ENCODE measurements at places on chromosomes 12 and 14.

DNA sequence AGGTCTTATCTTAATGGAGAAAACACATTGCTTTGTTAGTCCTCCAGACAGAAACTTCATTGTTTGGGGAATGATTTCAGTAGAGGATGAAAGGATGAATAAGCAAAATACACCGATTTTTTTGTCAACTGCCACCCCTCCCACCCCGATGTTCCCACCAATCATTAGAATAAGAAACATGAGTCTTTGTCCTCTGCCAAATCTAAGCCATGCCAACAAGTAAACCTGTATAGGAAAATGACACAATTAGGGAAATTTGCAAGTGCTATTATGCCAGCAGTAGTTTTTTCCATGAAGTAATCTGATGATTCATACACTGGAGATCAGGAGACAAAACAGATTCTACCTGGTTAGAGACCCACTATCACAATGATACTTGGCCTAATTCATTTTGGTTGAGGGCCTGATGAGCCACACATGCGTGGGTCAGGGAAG is 35.9 kb downstream of the FLRT2 start:
- DNase-seq = no peak

DNA sequence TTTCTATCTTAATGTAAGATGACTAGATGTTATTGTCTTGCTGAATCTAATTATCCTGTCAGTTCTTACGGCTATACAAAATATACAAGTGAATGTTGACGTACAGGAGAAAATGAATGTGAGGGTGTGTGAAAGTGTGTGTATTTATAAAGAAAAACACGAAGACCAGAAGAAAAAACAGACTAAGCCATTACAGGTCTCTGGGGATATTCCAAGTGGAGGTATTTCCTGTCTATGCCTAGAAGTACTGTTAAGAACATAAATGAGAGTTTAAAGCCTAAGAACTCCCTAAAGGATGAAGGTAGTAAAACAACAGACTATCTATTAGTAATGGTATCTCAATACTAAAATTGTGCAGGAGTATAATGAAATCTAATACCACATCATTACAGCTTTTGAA is 7.6 kb downstream of the MDM1 start:
- DNase-seq = no peak

GRCh38 chr14:81269100-81269978 is 48.6 kb upstream of the GTF2A1 start:
- no peak for DNase-seq

GRCh38 chr12:15669256-15669948 is 119.8 kb downstream of the EPS8 start:
- no peak for DNase-seq

DNA sequence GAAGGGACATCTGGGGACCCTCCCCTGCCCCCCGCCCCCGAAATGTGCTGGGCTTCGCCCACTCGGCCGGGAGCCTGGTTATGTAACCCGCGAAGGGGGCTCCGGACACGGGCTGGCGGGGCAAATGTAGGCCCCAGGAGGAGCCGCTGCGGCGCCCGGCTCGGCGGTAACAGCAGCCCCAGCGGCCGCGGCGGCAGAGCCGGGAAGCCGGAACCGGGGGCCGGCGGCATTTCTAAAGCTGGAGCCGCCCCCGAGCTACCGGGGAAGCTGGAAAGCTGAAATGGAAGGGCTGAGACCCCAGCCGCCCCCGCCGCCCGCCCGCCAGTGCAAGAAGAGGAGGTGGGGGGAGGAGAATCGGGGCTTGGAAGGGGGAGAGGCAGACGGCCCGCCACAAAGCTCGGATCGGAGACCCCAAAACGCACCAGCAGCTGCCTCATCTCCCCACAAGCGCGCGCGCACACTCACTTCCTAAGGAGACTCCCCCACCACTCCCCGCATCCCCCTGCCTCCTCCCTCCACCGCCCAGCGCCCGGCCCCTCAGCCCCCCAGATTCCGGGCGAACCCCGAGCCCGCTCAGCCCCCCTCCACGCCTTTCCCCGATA is 1.5 kb downstream of the KDM2B start:
- no peak for DNase-seq

DNA sequence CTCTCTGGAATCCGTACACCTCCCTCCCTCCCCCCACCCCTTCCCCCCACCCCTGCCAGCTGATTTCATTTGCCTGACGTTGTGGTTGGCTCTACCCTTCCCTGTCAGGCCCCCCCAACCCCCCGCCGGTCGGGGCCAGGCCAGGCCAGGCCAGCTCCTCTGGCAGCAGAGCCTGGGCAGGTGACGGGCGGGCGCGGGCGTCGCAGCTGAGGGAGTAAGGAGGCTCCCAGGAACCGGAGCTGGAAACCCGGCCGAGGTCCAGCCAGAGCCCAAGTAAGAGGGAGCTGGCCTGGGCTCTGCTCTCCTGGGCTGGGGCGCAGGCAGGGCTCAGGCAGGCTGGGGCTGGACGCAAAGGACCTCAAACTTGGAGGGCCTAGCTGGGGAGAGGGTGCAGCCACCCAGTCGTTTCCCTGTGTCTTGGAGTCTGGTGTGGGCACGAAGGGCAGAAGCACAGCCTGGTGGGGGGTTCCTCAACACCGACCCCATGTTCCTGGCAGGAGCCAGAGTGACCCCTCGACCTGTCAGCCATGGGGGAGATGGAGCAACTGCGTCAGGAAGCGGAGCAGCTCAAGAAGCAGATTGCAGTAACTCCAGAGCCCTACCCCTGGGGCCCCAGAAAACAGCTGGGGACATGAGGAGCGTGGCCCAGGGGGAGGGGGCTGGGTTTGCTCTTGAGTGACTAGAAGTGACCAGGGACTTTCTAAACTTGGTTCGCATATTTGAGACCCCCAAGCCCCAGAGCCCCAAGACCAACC is at the start of gene GNB3:
Gene GNB3 (plus strand): TSS at position 165 of the 755 bp plus-strand sequence. CDS start 363 bp downstream, at position 528.
- no peak for DNase-seq

DNA sequence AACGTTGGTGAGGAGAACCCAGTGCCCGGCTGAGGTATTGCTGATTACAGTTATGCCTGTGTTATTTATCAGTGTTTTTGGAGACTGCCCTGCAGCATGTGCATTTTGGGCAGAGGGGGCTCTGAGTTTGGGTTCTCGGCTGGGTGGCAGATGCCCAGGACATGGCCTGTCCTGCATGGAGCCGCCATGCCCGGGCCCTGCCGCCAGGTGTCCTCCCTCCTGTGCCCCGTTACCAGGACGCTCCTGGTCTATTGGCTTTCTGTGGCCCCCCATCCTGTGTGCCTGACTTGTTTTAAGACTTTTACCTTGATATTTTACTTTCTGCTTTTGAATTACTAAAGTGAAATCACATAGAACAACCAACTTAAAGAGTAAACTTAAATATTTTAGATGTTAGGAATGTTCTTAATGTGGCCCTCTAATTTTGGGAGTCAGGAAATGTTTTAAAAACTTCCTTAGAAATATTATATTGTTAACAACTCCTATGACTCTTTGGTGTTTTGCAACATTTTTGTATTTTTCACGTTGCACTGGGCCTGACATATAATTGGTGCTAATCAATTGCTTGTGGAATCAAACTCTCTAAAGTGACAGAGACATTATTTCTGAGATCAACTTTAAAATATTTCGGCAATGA is 51.8 kb downstream of the PRIMA1 start:
- DNase-seq = no peak

GRCh38 chr12:50351120-50352043 is 45.0 kb downstream of the FAM186A start:
- DNase-seq = no peak

GRCh38 chr12:21819678-21820077 is 45.2 kb upstream of the KCNJ8 start:
- DNase-seq = no peak

GRCh38 chr14:37591311-37591940 is 3.6 kb downstream of the FOXA1 start:
- no peak for DNase-seq

GRCh38 chr12:78402366-78403134 is 462.0 kb upstream of the SYT1 start:
- DNase-seq = no peak

DNA sequence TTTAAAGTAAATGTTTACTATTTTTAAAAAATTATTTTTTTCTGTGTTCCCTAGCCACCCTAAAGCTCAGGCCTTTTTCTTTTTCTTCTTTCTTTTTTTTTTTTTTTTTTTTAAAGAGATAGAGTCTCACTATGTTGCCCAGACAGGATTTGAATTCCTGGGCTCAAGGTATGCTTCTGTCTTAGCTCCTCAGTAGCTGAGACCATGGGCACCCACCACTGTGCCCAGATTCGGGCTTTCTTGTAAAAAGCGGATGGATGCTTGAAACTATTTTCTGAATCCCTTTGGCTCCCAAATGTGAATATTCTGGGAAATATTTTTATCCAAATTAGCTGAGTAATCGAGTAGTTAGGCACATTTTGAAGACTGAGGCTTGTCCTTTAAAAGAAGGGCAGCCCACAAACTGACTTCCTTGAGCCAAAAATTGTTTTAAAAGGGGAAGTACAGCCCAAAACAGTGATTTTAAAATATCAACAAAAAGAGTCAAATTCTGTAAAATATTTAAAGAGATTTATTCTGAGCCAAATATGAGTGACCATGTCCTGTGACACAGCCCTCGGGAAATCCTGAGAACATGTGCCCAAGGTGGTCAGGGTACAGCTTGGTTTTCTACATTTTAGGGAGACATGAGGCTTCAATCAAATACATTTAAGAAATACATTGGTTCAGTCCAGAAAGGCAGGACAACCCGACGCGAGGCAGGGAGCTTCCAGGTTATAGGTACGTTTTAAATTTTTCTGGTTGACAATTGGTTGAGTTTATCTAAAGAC is 28.8 kb upstream of the HIGD1C start:
- no peak for DNase-seq

DNA sequence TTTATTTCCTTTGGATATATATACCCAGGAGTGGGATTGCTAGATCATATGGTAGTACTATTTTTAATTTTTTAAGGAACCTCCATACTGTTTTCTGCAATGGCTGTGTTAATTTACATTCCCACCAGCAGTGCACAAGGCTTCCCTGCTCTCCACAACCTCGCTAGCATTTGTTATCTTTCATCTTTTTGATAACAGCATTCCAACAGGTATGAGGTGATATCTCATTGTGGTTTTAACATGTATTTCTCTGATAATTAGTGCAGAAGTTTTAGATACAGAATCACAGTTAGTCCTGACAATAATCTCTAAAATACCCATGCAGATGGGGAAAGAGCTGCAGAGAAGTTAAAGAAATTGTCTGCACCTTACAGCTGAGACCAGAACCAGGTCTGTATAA is 35.5 kb upstream of the BCL2L14 start:
- DNase-seq = no peak

DNA sequence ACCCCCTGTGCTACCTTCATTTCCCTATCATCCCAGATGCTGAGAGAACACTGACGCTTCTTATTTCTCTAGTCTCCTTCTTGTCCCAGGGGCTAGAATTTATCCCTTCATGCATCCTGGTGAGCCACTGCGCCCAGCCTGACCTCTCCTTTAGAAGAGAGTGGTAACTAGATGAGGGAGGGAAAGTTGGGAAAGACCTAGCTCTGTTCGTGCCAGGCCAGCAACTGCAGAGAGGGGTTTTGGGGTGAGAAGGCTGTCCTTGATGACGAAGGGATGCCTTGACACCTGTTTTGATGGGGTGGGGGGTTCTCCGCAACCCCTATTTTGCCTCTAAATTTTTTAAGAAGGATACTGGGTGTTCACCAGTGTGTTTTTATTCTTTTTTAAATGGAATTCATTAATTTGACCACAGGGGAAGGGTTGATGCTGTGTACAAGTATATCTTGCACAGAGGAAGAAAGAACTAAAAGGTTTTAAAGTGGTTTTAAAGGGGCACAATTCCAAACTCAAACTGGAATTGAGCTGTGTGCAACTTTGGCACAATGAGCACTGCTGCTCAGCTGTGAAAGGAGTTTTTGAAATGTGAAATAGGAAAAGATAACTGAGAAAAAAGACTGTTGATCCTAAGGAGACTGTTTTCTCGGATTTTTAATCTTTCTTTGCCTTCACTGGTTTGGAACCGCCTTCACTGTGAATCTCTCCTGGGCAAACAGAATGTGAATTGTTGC is 7.0 kb upstream of the MMP19 start:
- DNase-seq = no peak

DNA sequence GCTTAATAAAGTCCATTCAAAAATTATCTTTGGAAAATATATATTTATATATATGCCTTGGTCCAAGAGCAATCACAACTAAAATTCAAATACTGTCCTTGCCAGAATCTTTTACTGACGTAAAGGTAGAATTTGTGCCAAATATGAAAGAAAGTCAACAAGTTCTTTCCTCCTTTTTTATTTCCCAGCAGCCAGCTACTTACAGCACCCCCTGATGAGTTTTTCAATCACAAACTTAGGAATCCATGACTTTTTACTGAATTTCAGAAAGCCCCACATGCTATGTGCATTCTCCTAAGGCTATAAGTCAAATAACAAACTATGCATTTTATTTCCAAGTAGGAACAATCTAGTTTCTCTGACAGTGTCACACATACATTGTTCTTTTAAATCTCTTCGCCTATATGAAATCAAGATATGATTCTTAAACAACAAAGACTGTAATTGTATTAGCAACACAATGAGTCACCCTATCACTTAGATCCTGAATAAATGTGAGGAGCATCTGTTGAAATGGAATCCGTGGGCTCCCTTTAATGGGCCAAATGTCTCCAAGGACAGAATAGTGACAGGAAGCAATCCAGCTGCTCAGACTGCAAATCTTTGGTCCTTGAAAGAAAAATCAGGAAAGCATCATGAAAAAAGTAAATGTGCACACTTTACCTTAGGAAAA is 271.4 kb downstream of the DUSP6 start:
- no peak for DNase-seq

- DNase-seq = no peak
Measured at GRCh38 chr12:66072135-66072534, 58.4 kb downstream of the LLPH start.

- no peak for DNase-seq
Measured at GRCh38 chr12:93434256-93434865, 7.4 kb downstream of the UBE2N start.

- DNase-seq = no peak
Measured at GRCh38 chr14:26128931-26129671, 468.7 kb downstream of the NOVA1 start.

DNA sequence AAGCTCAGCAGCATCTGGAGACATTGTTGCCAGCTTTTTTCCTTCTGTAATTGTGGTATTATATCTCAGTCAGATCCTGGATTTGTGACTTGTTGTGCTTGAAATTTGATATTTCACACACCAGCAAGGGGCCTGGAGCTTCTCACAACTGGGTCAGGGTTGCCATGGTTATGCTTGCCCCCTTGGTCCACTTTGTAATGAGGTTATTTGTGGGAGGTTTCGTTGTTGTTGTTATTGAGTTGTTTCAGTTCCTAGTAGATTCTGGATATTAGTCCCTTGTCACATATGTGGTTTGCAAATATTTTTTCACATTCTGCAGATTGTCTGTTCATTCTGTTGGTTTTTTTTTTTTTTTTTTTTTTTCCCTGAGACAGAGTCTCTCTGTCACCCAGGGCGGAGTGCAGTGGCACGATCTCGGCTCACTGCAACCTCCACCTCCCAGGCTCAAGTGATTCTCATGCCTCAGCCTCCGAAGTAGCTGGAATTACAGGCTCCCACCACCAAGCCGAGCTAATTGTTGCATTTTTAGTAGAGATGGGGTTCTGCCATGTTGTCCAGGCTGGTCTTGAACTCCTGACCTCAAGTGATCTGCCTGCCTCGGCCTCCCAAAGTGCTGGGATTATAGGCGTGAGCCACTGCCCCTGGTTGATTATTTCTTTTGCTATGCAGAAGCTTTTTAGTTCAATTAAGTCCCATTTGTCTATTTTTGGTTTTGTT is 80.6 kb upstream of the ETV6 start:
- no peak for DNase-seq

- DNase-seq = no peak
Measured at GRCh38 chr14:96357216-96357615, 5.9 kb downstream of the ATG2B start.

- DNase-seq = no peak
Measured at GRCh38 chr14:100837805-100838350, 12.0 kb downstream of the MEG3 start.

Measured in activated CD8-positive, alpha-beta memory T cell treated with anti-CD3 and anti-CD28 coated beads for 48 hours (primary cell).